ENCODE measurements at places on chromosomes 4 and X.

GRCh38 chr4:4914965-4915845 is 55.7 kb downstream of the MSX1 start:
- no peaks in the 10 kb centered on the region for H3K4me1 ChIP-seq
- H3K27ac ChIP-seq = no peak overlapping the region
- H3K36me3 ChIP-seq = no peaks in the 10 kb centered on the region
- no peak overlapping the region for H3K4me3 ChIP-seq

- peak overlapping the region; percentile 92 for H3K27ac ChIP-seq
- H3K27me3 ChIP-seq = no peaks in the 10 kb centered on the region
- peaks cover 57% of the 10 kb centered on the region for H3K4me1 ChIP-seq
- peaks cover 37% of the 10 kb centered on the region for H3K36me3 ChIP-seq
- H3K4me3 ChIP-seq = peak overlapping the region; percentile 97
These were observed 807 bp downstream of the SEL1L3 start for GRCh38 chr4:25861951-25862410.

DNA sequence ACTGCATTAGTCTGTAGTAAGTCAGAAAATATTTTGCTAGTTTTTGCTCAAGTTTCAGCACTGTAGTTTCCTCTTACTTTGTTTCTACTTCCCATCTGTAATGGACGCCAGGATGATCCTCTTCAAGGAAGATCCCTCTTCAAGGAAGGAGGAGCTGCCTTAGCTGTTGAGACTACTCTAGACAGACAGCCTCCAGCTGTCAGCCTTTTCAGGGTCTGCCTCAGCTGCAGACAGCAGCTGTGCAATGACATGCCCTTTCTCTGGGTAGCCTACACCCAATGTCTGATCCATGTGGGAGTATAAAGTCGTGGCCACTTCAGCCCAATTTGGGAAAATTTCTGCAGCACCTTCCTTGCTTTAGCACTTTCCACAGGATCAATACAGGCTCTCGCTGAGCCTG is 281.0 kb upstream of the MAOA start:
- no peaks in the 10 kb centered on the region for H3K36me3 ChIP-seq
- peaks cover 16% of the 10 kb centered on the region for H3K27me3 ChIP-seq
- DNase-seq = no peak
- no peak overlapping the region for H3K27ac ChIP-seq
- no peaks in the 10 kb centered on the region for H3K4me1 ChIP-seq

GRCh38 chrX:87583679-87584078 is 66.1 kb downstream of the KLHL4 start:
- H3K27ac ChIP-seq = no peak overlapping the region
- no peaks in the 10 kb centered on the region for H3K36me3 ChIP-seq
- no peak overlapping the region for H3K4me3 ChIP-seq
- no peaks in the 10 kb centered on the region for H3K27me3 ChIP-seq

Measured in Calu3 (cell line).